Germinal center (tissue), 1 donor: ENCODE measurements at places on chromosomes 3 and 15.

DNA sequence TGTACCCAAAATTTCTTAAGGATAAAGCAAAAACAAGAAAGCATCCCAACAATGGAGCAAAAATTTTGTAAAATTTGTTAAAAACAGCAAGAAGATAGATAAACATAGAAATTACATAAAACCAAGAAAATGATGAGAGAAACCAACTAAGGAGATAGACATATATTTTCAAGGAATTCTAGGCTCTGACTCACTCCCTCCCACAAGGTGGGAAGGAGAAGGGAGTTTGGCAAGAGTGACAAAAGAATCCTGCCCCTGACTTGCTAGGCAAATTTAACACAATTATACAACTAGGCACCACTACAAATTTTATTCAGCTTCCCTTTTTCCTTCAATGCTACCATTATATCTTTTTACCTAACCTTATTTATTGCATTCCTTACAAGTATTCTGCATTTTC is 70.9 kb downstream of the MYO9A start:
- DNase-seq: no peak

DNA sequence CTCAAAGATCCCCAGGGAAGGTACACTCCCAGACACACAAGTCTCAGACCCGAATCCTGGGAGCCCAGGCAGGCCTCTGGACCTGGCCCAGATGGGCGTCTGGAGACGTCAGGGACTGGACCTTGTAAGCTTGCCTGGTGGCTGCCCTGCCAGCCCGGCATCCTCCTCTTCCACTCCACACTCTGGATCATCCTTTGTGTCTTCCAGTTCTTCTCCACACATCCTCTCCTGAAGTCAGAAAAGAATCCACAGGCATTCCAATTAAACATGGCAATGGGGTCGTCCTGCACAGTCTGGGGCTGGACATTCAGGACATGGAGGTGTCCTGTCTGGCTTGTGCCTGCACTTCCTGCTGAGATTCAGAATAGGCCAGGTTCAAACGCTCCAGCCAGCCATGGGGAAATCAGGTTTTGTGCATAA is 208.8 kb upstream of the IGF1R start:
- DNase-seq: no peak

- no peak for DNase-seq
These were observed 134.6 kb downstream of the CMSS1 start for GRCh38 chr3:99952306-99952705.

DNA sequence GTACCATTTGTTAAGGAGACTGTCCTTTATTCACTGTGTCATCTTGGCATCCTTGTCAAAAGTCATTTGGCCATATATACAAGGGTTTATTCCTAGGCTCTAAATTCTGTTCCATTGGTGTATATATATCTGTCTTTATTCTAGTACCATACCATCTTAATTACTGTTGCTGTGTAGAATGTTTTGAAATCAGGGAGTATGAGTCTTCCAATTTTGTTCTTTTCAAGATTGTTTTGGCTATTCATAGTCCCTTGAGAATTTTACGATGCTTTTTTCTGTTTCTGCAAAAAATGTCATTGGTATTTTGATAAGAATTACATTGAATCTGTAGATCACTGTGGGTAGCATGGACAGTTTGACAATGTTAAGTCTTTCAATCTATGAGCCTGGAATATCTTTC is 28.7 kb downstream of the PFN2 start:
- no peak for DNase-seq

DNA sequence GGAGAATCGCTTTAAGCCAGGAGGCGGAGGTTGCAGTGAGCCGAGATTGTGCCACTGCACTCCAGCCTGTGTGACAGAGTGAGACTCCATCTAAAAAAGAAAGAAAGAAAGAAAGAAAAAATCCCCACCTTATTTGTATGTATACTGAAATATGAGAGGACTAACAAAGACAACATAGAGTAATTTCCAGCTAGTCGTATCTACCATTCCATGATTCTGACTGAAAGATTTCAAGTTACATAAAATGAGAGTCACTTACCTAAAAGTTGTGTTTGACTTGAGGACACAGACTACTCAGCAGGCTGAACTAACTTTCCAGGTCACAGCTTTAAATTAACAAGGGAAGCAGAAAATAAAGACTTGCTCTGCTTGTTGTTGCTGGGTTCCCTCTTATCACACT is 18.8 kb upstream of the PRKCI start:
- no peak for DNase-seq

DNA sequence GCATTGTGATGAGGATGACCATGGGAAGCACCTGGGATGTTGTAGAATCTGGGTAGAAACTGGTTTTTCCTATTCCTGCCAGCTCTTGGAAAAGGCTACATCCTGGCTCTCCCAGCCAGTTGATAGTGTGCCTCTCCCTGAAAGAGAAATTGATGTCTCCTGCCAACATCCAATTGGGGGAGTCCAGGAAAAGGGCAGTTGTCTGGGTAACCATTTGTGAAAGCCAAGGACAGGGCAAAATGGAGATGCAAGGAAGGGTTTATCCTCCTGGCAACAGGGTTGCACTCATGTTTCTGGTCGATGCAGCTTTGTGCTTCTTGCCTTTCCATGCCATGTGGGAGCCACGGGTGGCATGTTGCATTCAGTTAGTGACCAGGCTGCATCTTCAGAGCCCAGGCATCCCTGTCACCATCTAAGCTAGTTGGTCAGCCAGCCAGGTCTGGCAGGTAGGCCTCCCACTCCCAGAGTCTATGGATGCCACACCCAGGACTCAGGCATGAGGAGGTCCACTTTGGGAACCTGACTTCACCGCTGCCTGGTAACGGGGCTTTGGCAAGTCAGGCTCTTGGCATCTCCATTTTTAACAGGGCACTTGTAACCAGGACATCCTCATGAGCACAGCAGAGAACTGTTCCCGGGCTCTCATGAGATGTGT is 153.5 kb downstream of the DNAJB8 start:
- DNase-seq: no peak

DNA sequence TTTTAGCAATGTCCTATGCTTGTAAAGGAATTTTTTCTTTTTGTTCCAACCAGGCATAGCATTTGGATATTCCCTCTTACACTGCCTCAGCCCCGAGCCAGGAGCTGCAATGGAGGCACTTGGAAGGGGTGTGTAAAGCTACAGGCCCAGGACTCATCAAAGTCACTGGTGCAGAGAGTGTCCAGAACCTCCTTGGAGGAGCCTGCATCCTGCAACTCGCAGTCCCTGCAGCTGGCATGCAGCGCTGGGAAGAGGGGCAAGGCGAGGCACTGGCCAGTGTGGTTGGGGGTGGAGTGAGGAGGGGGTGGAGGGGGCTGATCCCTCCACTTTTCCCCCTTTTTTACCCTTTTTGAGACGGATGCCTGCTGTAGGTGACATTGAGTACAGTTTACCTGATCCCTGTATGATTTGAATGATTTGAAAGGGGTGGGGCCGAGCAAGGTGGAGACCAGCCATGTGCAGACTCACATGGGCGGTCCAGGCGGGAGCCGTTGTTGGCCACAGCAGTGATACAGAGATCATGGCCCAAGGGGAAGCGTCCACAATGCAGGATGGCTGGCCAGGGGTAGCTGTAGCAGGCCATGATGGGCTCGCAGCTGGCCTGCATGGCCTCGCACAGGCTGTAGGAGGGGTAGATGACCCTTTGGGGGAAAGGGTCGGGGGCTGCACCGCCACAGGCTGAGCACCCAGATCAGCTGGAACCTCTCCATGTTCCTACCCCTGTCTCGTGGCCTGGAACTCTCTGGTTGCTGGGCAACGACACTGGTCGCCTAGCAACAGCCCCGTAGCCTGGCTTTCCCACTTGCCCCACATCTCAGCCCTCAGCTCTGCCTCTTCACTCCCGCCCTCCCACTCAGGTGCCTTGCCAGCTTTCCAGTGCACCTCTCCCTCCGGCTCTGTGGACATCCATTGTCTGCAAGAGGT is 7.9 kb downstream of the P4HTM start:
- DNase-seq: no peak

DNA sequence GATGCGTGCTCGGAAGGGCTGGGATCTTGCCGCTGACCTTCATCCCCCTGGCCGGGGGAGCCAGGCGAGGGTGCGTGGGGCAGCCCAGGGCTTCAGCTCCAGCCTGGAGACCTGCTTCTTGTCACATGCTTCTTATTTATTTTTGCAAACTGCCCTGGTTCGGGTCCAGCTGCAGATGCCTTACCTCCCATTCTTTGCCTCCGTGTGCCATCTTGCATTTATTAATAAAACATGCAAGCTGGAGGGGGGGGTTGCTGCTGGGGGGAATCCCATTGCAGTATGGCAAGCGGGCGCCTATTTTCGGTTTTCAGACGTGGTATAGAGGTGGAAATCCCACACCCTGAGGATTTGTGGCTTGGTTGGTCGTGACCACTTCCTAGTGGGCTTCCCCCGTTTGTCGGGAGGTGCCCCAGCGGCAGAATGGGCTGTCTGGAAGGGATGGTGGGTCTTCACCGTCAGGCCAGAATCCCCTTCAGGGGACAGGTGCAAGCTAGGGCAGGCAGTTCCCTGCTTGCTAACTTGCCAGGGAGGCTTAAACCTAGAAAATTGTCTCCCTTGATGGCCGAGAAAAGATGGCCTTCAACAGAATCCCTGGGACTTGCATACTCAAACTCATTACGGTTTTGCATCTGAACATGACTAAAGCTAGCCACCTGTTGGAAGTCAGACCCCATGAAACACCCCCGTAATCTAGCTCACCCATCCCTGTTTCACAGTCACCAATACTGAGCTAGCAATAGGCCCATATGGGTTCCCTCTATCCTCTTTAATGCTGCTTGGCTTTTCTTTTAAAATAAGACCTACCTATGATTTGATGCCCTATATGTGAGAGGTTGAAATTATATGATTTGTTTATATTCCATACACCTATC is 569 bp downstream of the TMEM266 start:
- no peak for DNase-seq

DNA sequence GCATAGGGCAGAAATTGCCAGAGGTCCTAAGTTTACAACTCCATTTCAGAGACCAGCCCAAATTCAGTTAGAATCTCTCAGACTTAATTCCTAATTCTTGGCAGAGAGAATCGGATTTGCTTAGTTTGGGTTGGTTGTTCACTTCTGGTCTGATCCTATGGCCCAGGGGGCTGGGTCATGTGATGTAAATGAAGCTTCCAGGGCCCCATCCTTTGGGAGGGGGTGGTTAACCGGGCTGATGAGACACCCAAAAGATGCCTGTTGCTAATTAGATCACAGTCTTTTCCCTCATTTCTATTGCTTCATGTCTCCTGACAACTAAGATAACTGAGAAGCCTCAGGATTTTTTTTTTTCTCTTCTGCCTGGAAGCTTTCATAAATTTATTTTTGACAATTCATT is 11.1 kb upstream of the ZNF620 start:
- no peak for DNase-seq

- DNase-seq: no peak
These were observed 75.0 kb upstream of the GCNT3 start for GRCh38 chr15:59536553-59536952.

DNA sequence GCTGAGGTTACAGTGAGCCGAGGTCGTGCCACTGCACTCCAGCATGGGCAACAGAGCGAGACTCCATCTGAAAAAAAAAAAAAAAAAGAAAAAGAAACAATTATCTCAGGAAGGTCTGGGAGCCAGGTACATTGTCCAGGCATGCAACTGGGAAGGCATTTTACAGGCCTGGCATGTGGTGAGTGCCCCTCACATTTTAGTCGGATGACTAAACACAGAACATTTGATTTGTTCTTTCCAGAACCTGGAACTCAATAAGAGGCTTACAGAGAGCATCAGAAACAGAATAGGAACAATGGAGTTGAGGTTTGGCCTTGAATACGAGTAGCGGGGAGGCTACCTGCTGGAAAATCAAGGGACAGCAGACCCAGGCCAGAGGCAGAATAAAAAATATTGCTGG is 33.7 kb upstream of the IGF1R start:
- DNase-seq: no peak

- no peak for DNase-seq
These were observed 122.4 kb downstream of the UBE2E2 start for GRCh38 chr3:23325466-23326065.

DNA sequence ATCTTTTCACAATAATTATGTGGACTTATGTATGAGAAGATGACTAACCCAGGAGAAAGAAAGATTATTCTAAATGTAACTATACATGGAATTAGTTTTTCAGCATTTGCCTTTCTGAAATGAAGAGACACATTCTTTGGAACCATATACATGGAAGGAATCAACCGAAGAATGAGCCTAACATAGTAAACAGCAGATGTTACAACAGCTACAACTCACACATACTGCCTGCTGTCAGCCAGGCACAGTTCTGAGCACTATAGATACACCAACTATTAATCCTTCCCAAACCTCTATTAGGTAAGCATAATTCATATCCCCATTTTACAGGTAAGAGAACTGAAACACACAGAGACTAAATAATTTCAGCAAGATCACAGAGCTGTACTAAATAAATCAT is 840.0 kb downstream of the ROBO1 start:
- DNase-seq: no peak

DNA sequence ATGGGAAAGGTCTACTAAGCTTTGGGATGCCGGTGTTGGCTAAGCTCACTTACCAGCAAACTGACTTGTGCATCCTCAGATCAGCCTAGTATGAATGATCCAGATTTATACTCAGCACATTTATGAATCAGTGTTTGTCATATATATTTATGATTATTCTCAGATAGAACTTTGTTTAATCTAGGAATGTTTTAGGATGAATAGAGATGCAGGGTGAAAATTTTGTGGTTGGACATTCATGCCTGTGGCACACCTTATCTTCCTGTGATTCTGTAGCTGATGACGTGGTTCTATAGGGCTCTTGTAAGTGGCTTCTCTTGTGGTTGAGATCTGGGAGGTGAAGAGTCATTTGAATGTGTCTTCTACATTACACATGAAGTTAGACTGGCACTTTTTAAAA is 11.4 kb downstream of the CDIN1 start:
- no peak for DNase-seq

DNA sequence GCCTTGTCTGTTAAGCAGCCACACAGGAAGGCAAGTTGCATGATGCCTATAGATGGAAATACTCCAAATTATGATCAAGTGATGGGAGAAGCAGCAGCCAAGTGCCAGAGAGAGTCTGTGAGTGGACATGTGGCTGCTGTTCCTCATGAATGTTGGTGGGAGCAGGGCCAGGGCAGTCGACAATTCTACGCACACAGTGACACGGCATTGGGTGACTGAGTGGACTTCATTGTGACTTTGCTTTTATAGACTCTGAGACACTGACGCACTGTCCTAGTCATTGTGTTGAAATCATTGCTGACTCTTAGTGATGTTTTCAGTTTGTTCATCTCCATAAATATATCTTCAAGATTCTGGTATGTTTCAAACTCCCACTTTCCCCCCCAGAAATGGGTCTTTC is 246.3 kb upstream of the SEMA6D start:
- DNase-seq: no peak

- DNase-seq: no peak
These were observed 594 bp upstream of the CRABP1 start for GRCh38 chr15:78339559-78339958.

GRCh38 chr3:52088445-52089367 is 32.3 kb upstream of the DUSP7 start:
- no peak for DNase-seq

- no peak for DNase-seq
These were observed 126.0 kb upstream of the UBE2E2 start for GRCh38 chr3:23077126-23077525.

- peak; percentile 68 for DNase-seq
These were observed at the start of gene LYSMD2 for GRCh38 chr15:51737522-51738305. Gene LYSMD2 (minus strand): TSS chr15:51737655. CDS start chr15:51737622, 33 bp downstream.

GRCh38 chr3:109059264-109059663 is 58.7 kb downstream of the MORC1 start:
- peak; percentile 18 for DNase-seq
